Aorta (tissue), 5 donors: ENCODE measurements at places on chromosomes 12 and 14. TPM values are rescaled to one million over a fixed set of nuclear protein-coding genes. Genes with fewer than 3 reads are reported as not detected.

DNA sequence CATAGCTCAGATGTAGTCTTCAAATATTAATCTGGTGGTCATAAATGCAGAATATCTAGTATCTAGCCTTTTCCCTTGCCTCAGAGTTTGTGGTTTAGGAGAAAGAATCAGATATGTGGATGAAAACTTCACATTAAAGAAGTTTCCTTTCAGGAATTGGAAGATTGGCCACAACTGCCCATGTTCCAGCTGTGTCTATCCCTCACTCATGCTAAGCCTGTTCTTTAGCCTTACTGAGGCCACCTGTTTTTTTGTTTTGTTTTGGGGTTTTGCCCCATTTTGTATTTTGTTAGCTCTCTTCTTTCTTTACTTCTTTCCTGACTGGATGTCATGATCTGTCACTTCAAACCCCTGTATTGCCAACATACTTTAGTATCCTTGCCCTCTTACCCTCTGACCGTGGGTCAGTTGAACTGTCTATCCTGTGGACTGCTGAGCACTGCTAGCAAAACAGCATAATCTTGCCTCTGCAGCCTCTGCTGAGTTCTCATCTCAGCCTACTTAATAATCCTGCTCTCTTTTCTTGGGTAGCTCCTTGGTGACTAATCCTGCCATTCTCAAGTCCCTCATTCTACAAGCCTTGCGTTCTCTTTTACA lies 22.0 kb upstream of the CCT2 start:
- no peak for DNase-seq
- H3K27ac ChIP-seq = no peak overlapping the region
- no peak overlapping the region for H3K4me3 ChIP-seq
- H3K4me1 ChIP-seq = no peaks in the 10 kb centered on the region
- H3K27me3 ChIP-seq = no peaks in the 10 kb centered on the region

DNA sequence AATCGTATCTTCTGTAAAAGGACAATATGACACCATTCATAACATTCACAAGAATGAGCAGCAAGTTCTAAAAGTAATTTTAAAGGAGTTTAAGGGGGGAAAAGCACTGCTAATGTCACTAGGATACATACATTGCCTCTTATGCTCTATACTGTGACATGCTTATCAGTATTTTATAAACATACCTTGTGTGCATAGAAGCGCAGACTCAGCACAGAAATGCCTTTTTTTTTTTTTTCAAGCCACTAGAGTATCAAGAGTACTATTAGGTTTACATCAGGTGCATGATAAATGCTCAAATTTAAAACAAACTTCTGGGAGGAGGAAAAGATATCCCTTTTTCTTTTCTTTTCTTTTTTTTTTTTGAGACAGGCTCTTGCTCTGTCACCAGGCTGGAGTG lies 13.6 kb upstream of the SMARCC2 start:
- no peak overlapping the region for H3K4me3 ChIP-seq
- DNase-seq = no peak
- no peaks in the 10 kb centered on the region for H3K4me1 ChIP-seq
- H3K36me3 ChIP-seq = peaks cover 9% of the 10 kb centered on the region
- no peaks in the 10 kb centered on the region for H3K27me3 ChIP-seq
- no peak overlapping the region for H3K27ac ChIP-seq

GRCh38 chr12:9083793-9084192 lies 31.9 kb downstream of the A2M start:
- no peak overlapping the region for H3K27ac ChIP-seq
- H3K36me3 ChIP-seq = peaks cover 7% of the 10 kb centered on the region
- no peak for DNase-seq
- H3K4me1 ChIP-seq = no peaks in the 10 kb centered on the region

- no peak overlapping the region for H3K27ac ChIP-seq
- no peaks in the 10 kb centered on the region for H3K36me3 ChIP-seq
- H3K27me3 ChIP-seq = no peaks in the 10 kb centered on the region
- peaks cover 6% of the 10 kb centered on the region for H3K4me1 ChIP-seq
These were observed 120.0 kb upstream of the MDM1 start for GRCh38 chr12:68452078-68452715.

DNA sequence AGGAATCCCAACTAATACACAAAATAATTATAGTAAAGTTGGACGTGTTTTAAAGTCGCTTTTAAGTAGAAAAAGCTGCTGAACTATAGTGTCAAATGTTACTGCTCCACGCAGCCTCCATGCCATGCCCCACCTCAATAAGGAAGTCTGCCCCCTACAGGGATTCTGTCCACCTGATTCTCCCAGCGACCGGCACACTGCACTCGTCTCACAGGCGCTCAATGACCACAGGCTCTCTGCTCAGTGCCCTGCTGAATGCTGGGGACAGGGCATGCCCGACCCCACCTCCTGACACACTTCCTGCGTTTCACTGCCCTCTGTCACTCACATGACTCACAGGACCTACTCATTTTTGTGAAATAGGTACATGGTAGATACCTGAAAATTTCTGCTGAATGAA lies 48.9 kb downstream of the BDKRB1 start:
- no peaks in the 10 kb centered on the region for H3K27me3 ChIP-seq
- no peak overlapping the region for H3K4me3 ChIP-seq
- H3K36me3 ChIP-seq = peaks cover 11% of the 10 kb centered on the region
- H3K27ac ChIP-seq = no peak overlapping the region
- H3K4me1 ChIP-seq = no peaks in the 10 kb centered on the region

DNA sequence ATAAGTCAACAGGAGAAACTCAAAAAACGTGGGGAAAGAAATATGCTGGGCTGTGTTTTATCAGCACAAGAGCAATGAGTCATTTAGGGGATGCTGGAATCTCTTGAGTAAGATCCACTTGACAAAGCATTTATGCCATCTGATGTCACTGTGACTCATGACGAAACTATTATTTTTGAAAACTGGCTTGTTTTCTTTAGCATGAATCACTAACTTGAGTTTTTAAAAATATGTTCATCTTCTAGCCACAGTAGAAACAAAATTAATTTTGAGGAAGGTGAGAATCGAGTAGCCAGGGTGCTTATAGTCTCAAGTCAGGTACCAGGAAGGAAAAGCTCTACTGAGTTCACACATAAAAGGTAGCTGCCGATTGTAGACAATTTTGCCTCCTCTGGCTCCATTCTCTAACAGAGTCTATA lies 456.2 kb upstream of the MGAT4C start:
- H3K36me3 ChIP-seq = no peaks in the 10 kb centered on the region
- no peaks in the 10 kb centered on the region for H3K27me3 ChIP-seq
- H3K4me1 ChIP-seq = no peaks in the 10 kb centered on the region
- no peak overlapping the region for H3K27ac ChIP-seq
- no peak for DNase-seq

- H3K27ac ChIP-seq = no peak overlapping the region
- H3K36me3 ChIP-seq = peaks cover 20% of the 10 kb centered on the region
- DNase-seq = no peak
- peaks cover 3% of the 10 kb centered on the region for H3K4me1 ChIP-seq
- H3K4me3 ChIP-seq = no peak overlapping the region
- H3K27me3 ChIP-seq = no peaks in the 10 kb centered on the region
These were observed 5.1 kb downstream of the ANKRD52 start for GRCh38 chr12:56253091-56253490.

DNA sequence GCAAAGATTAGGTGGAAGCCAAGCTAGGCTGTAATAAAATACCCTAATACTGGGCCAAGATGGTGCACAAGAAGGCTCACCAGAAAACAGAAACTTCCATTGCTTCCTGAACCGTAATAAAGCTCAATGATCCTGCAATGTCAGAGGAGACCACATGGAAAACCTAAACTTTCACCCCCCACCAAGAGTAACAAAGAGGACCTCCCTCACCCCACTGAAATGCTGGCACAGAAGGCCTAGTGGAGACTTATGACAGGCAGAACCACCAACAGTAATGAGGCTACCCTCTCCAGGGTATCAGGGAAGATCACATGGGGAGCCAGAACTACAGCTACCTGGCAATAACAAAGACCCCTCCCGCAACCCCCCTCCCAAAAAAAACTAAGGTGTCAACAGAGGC lies 43.1 kb downstream of the CEP83 start:
- H3K27ac ChIP-seq = no peak overlapping the region
- no peaks in the 10 kb centered on the region for H3K4me1 ChIP-seq
- no peaks in the 10 kb centered on the region for H3K27me3 ChIP-seq
- H3K4me3 ChIP-seq = no peak overlapping the region

GRCh38 chr14:100864206-100864605 lies 38.3 kb downstream of the MEG3 start:
- H3K4me1 ChIP-seq = no peaks in the 10 kb centered on the region
- no peak overlapping the region for H3K27ac ChIP-seq
- no peaks in the 10 kb centered on the region for H3K27me3 ChIP-seq
- peak; percentile 31 for DNase-seq
- no peaks in the 10 kb centered on the region for H3K36me3 ChIP-seq
- no peak overlapping the region for H3K4me3 ChIP-seq

Gene PIGH
- total RNA-seq = 18.0 TPM

- no peaks in the 10 kb centered on the region for H3K36me3 ChIP-seq
- H3K27ac ChIP-seq = no peak overlapping the region
- no peaks in the 10 kb centered on the region for H3K4me1 ChIP-seq
- H3K4me3 ChIP-seq = no peak overlapping the region
- DNase-seq = no peak
- H3K27me3 ChIP-seq = no peaks in the 10 kb centered on the region
These were observed 21.9 kb downstream of the CLMN start for GRCh38 chr14:95297832-95298231.

Gene TMEM63C
- total RNA-seq = 0.26 TPM

Gene IL23A
- not detected for total RNA-seq

DNA sequence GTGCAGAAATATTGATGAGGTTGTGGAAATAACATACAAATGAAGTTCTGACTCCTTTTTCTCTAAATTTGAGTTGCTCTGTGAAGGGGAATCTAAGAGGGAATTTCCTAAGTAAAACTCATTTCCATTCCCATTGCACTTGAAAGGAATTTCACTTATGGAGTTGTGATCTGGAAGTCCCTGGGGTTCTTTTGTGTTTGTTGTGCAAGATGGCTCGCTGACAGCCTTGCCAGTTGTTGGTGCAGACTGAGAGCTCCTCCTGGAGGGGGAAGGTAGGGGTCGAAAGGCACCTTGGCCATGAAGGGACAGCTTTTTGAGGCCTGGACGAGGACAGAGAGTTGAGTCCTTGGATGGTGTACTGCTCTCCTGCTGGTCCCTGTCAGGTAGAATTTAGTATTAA lies 72.0 kb downstream of the C12orf56 start:
- no peak overlapping the region for H3K27ac ChIP-seq
- H3K27me3 ChIP-seq = no peaks in the 10 kb centered on the region
- no peaks in the 10 kb centered on the region for H3K4me1 ChIP-seq
- no peak for DNase-seq
- no peaks in the 10 kb centered on the region for H3K36me3 ChIP-seq
